ENCODE measurements at places on chromosomes 2 and 18.

DNA sequence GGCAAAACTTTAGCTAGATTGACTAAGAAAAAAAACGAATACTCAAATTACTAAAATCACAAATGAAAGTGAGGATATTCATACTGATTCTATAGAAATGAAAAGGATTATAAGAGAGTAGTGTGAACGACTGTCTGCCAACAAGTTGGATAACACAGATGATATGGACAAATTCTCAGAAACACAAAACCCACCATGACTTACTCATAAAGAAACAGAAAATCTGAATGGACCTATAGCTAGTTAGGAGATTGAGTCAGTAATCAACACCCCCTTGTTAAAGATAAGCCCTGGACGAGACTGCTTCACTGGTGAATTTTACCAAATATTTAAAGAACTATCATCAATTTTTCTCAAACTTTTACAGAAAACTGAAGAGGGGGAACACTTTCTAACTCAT lies 108.8 kb upstream of the TMEM200C start:
- DNase-seq, result no peak

- no peak for DNase-seq
Measured at GRCh38 chr2:105324732-105325131, 4.8 kb downstream of the TGFBRAP1 start.

- no peak for DNase-seq
Measured at GRCh38 chr2:224038830-224039079, 331 bp downstream of the SERPINE2 start.

DNA sequence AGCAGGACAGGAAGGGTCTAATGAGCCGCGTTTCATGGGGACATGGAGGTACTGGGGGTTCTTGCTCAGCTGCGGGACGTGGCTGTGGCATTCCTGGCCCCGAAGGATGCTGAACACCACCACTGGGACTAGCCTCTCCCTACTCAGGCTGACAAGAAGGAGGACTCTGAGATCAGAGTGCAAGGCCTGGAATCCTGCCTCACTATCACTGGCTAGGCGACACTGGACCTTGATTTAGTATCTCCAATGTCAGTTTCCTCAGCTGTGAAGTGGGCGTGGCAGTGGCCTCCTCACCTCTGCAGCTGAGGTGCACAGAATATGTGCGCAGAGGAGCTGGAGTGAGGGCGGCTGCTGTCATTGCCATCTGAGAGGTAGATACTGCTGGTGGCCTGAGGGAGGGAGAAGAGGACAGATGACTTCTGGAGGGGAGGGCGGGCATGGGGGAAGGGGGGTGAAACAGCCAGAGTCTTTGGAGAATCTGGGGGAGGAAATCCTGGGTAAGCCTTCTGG lies 157.8 kb upstream of the CAPN13 start:
- DNase-seq, result no peak

GRCh38 chr18:8247700-8248099 lies 361.5 kb upstream of the RAB12 start:
- no peak for DNase-seq

GRCh38 chr2:217469203-217469810 lies 533.5 kb downstream of the TNS1 start:
- DNase-seq, result no peak

- no peak for DNase-seq
Measured at GRCh38 chr2:122239440-122239839, 484.0 kb downstream of the TSN start.

DNA sequence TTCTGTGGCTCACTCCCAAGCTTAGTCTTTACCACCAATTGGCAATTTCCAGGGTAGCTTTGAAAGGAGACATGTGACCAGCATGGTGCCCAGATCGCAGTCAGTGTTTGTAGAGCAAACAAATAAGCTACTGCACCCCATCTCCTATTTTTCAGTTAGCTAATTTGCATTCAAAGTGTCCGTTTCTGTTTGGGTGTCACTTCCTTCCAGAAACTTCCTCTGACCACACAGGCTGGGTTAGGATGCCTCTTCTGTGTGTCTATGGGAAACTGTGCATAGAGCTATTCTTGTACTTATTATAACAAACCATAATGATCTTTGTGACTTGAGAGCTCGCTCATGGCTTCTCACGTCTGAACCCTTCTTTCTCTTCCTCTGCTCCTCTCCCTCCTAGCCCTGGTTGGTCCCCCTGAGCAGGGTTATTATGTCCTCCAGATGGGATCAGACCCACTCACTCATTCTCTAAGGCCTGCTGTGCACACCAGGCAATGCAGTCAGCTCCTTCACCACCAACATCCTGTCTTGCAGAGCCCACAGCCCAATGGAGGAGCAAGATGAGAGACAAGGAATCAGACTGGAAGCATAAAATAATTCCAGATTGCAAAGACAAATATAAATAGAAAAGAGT lies 101.2 kb upstream of the ALK start:
- DNase-seq, result no peak

DNA sequence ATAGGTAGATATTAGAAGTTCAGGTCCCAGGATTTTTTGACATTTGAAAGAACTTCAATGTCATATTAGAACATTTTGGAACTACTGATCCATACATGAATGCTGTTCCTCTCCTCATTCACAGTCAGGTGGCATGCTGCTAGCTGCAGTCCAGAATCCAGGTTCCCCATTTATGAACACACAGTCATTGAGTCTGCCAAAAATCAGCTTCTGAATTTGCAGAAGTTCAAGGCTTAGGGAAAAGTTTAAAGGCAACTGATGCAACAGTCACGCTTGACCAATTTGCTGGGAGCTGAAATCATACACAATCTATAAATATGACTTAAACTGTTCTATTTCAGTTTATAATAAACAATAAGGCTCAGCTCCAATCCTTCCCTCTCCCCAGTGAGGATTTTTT lies 17.3 kb upstream of the TTR start:
- no peak for DNase-seq

DNA sequence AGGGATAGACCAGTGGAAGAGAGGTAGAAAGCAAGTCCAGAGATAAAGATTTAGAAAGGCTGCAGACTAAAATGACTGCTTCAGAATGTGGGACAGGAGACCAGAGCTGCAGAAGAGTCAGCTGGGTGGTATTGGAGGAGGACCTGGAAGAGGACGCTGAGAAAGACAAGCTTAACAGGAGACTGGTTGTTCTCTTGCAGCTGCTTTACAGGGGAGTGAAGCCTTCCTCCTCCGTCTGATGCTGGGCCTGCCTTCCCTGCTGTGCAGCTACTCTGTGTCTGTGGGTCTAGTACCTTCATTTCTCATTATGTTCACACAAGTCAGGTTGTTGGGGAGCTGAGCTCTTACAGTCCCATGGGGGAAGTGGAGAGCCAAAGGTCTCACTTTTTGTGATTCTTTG lies 35.7 kb downstream of the SPATS2L start:
- DNase-seq, result no peak

DNA sequence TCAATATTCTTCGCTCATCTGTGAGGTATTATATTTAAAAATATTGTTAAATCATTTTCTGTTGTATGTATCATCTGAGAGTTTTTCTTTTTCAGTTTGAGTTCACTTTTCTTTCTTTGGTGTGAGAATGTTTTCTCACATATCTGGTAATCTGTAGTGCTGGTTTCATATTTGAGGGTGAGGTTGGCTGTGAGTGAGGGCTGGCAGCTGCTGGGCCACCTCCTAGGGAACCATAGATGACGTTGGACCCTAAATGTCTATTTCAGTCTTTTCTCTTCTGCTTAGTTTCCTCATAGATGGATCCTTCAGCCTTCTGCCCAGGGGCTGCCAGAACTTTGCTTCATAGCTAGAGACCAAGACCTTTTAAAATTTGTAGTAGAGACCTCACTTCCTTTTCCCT lies 33.5 kb downstream of the MGAT5 start:
- no peak for DNase-seq

DNA sequence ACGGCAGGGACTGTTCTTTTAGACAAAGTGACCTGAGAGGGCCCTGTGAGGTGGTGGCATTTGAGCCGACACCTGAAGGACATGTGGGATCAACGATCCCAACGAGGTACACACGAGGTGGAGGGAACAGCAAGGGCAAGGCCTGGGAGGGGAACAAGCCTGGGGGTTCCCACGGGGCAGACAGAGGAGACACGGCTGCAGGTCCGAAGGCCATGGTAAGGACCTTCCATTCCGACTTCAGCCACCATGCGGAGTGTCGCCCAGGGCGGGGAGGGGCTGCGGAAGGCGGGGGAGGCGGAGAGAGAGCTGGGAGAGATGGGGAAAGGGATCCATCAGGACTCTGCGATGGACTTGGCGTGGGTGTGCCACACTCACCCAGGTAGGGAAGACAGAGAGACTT lies 151.8 kb downstream of the HDAC4 start:
- no peak for DNase-seq

- no peak for DNase-seq
Measured at GRCh38 chr2:181234487-181234891, 222.7 kb upstream of the ITGA4 start.

DNA sequence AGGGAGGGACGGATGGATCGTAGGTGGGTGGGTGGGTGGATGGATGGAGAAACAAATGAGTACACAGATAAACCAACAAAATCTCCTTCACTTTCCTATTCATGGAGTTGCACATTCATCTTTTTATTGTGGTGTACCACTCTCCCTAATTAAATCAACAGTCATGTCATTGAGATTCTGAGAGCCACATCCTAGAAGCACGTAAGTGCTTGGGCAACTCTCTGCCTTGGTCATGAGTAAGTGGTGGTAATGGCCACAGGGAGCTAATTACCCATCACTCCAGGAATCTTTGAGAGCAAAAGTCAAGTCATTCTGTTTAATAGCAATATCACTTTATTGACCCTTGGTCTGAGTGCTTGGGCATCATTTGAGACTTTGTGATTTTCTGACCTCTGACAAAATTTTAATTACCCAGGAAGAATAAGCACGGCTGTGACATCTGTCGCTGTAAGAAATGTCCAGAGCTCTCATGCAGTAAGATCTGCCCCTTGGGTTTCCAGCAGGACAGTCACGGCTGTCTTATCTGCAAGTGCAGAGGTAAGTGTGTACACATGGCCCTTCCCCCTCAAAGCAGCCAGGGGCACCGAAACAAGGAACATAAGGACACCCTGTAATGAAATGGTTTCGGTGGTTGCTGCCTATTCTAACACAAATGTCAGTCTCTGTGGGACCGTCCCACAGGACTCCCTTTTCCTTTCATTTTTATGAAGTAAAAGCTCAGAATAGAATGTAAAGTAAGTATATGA lies 85.9 kb downstream of the FEZ2 start:
- DNase-seq, result no peak

Measured in stimulated activated CD4-positive, alpha-beta T cell treated with anti-CD3 and anti-CD28 coated beads, Interleukin-12 subunit alpha, Interleukin-12 subunit beta, amount 100 ng/mL, for 48 hours (primary cell).